Activated naive CD8-positive, alpha-beta T cell treated with anti-CD3 and anti-CD28 coated beads for 36 hours (primary cell): ENCODE measurements at places on chromosomes 7 and 10. TPM values are rescaled to one million over a fixed set of nuclear protein-coding genes. Genes with fewer than 3 reads are reported as not detected.
A peak's percentile ranks its signal among the peaks of the same experiment; 100 is the strongest.

DNA sequence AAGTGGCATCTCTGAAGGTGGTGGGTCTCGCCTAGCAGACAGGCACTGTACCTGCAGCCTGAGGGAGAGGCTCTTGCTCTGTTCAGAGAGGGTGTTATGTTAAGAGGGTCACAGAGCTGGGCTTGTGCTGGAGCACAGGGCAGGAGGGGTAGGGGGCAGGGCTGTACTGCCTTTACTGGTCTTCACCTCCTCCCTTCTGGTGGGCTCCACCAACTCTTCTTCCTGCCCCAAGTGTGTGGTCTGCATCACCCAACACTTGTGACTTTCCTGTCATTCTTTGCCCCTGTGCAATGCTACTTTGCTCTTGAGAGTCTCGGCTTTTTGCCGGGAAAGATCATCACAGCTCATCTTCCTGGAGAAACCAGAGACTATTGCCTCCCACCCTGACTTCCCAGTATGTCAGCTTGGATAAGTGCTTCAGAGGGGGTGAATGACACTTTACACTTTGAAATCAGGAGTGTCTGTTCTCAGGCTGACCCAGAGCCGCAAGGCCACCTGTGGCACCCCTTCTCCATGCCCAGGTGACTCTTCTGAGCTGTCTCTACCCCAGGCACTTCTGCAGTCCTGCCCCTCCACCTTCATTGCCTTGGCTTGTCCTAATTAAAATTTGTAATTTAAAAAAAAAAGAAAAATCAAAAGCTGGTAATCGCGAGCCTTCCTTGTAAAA lies 38.4 kb upstream of the IKZF1 start:
- peak; percentile 52 for DNase-seq
- peak overlapping the region; percentile 96 for H3K27ac ChIP-seq
- H3K36me3 ChIP-seq, result peaks cover 38% of the 10 kb centered on the region
- peaks cover 94% of the 10 kb centered on the region for H3K4me1 ChIP-seq
- peak overlapping the region; percentile 82 for H3K4me3 ChIP-seq
- H3K27me3 ChIP-seq, result no peaks in the 10 kb centered on the region

- no peaks in the 10 kb centered on the region for H3K27me3 ChIP-seq
- no peak overlapping the region for H3K27ac ChIP-seq
- peaks cover 1% of the 10 kb centered on the region for H3K4me1 ChIP-seq
- H3K36me3 ChIP-seq, result peaks cover 11% of the 10 kb centered on the region
- H3K4me3 ChIP-seq, result no peak overlapping the region
Observed at GRCh38 chr7:111192614-111193413, 101.9 kb downstream of the LRRN3 start.

DNA sequence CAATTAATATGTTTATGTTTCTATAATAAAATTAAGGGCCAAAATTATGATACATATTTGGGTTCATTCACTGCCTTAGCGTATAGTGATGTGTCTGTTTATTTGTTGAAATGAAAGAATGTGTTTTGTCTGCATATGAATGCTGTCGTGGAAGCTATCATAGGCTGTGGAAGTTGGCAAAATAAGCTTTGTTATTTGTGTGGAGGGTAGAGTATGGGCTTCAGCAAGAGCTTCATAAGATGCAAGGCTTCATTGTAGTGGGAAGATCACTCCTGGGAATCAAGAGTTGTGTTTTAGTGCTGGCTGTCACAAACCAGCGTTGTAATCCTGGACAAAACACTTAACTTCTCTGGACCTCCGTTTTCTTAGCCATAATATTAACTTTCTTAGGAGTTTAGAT lies 2.5 kb downstream of the SLK start:
- H3K27ac ChIP-seq, result peak overlapping the region; percentile 54
- no peaks in the 10 kb centered on the region for H3K27me3 ChIP-seq
- peaks cover 19% of the 10 kb centered on the region for H3K36me3 ChIP-seq
- no peak for DNase-seq
- peak overlapping the region; percentile 95 for H3K4me3 ChIP-seq
- H3K4me1 ChIP-seq, result peaks cover 47% of the 10 kb centered on the region

DNA sequence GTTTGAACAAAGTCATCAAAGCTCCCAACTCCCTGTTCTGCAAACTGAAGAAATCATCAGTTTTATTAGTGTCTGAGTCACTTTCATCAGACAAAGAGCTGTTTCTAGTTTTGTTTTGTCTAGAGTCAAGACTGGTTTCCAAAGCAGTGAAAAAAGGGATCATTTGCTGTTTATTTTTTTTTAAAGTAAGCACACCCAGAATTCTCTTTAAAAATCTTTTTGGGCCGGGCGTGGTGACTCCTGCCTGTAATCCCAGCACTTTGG lies 972.0 kb upstream of the CELF2 start:
- H3K4me1 ChIP-seq, result no peaks in the 10 kb centered on the region
- H3K4me3 ChIP-seq, result no peak overlapping the region
- no peaks in the 10 kb centered on the region for H3K36me3 ChIP-seq
- H3K27me3 ChIP-seq, result peaks cover 5% of the 10 kb centered on the region
- DNase-seq, result no peak

- no peak overlapping the region for H3K27ac ChIP-seq
- H3K27me3 ChIP-seq, result peaks cover 20% of the 10 kb centered on the region
- DNase-seq, result peak; percentile 19
- H3K4me3 ChIP-seq, result no peak overlapping the region
- no peaks in the 10 kb centered on the region for H3K36me3 ChIP-seq
Observed at GRCh38 chr7:6536262-6537260, 14.7 kb downstream of the GRID2IP start.

DNA sequence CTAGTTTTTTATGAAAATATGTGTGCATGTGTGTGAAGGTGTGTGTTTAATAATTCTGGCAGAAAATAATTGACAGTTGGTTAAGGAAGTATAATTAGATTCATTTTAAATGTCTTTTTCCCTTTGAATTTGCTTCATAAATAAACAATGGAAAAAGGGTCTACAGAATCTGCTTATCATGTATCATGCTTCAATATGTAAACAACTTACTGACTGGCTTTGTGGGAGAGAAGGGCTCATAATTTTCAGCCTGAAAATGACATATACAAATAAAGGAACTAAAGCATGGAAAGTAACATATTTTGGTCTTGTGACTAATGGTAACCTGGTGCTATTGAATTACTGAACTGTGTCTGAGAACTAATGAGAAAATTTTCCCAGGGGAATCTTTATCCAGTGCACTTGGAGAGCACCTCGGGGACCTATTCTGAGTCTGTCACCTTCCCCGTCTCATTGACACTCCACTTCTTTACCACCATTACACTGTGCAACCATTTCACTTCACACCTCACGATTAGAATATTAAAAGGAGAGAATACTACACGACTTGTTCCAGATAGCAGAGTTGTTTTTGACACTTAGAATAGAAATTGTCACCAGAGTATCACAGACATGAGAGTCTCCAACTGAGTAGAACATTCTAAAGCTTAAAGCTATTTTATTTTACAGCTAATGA lies 298.6 kb downstream of the TFEC start:
- H3K36me3 ChIP-seq, result no peaks in the 10 kb centered on the region
- H3K4me3 ChIP-seq, result no peak overlapping the region
- DNase-seq, result no peak
- no peaks in the 10 kb centered on the region for H3K4me1 ChIP-seq
- no peak overlapping the region for H3K27ac ChIP-seq

- H3K4me3 ChIP-seq, result peak overlapping the region; percentile 97
- H3K27ac ChIP-seq, result peak overlapping the region; percentile 99
- peaks cover 44% of the 10 kb centered on the region for H3K4me1 ChIP-seq
- H3K27me3 ChIP-seq, result no peaks in the 10 kb centered on the region
- peaks cover 10% of the 10 kb centered on the region for H3K36me3 ChIP-seq
Observed at GRCh38 chr10:101693651-101693977, 1.4 kb downstream of the FBXW4 start.

DNA sequence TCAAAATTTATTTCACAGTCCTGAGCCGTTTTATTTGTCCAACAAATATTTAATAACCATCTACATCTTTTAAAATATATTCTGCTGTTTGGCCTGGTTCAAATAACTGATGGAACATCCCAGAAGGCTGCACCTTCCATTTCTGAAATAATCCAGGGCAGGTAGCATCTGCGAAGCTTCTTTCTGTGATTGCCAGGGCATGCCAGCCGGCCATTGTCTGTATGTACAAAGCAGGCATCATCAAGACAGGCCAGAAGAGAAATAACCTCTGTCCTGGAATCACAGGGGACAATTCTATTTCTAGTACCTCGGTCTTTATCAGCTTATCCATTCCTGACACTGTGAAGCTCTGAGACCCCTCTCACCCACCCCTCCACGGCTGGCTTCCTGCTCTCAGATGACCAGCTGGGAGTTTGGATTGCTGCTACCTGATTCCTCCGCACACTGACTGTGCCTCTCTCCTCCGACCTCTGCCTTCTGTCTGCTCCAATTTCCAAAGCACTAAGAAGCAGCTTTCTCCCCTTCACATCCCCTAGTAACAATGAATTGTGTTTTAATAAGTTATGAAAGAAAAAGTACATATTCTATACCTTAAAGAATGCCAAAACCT lies 8.0 kb downstream of the DGKI start:
- no peaks in the 10 kb centered on the region for H3K36me3 ChIP-seq
- H3K27me3 ChIP-seq, result peaks cover 62% of the 10 kb centered on the region
- H3K4me1 ChIP-seq, result no peaks in the 10 kb centered on the region
- no peak overlapping the region for H3K27ac ChIP-seq
- no peak overlapping the region for H3K4me3 ChIP-seq

The PRPS1L1 gene
- total RNA-seq, result not detected

- H3K27ac ChIP-seq, result no peak overlapping the region
- no peak for DNase-seq
- H3K4me1 ChIP-seq, result peaks cover 29% of the 10 kb centered on the region
- H3K36me3 ChIP-seq, result peaks cover 7% of the 10 kb centered on the region
Observed at GRCh38 chr10:22341926-22342196, 3.4 kb upstream of the SPAG6 start.

- no peak overlapping the region for H3K27ac ChIP-seq
- peaks cover 19% of the 10 kb centered on the region for H3K27me3 ChIP-seq
- no peaks in the 10 kb centered on the region for H3K36me3 ChIP-seq
- H3K4me3 ChIP-seq, result peak overlapping the region; percentile 80
- DNase-seq, result no peak
Observed at GRCh38 chr10:101839002-101839401, 4.6 kb downstream of the KCNIP2 start.

- H3K4me3 ChIP-seq, result no peak overlapping the region
- H3K27me3 ChIP-seq, result no peaks in the 10 kb centered on the region
- H3K4me1 ChIP-seq, result peaks cover 90% of the 10 kb centered on the region
- peak overlapping the region; percentile 75 for H3K27ac ChIP-seq
- H3K36me3 ChIP-seq, result peaks cover 79% of the 10 kb centered on the region
Observed at GRCh38 chr7:43628431-43628830, 45.5 kb downstream of the STK17A start.

The TUBB8 gene
- total RNA-seq, result not detected
